ENCODE measurements at places on chromosomes 3 and 15.
A peak's percentile ranks its signal among the peaks of the same experiment; 100 is the strongest.

- no peak for DNase-seq
These were observed 73.8 kb downstream of the FLNB start for GRCh38 chr3:58082047-58082446.

- no peak for DNase-seq
These were observed 30.4 kb upstream of the FLNB start for GRCh38 chr3:57977818-57978235.

DNA sequence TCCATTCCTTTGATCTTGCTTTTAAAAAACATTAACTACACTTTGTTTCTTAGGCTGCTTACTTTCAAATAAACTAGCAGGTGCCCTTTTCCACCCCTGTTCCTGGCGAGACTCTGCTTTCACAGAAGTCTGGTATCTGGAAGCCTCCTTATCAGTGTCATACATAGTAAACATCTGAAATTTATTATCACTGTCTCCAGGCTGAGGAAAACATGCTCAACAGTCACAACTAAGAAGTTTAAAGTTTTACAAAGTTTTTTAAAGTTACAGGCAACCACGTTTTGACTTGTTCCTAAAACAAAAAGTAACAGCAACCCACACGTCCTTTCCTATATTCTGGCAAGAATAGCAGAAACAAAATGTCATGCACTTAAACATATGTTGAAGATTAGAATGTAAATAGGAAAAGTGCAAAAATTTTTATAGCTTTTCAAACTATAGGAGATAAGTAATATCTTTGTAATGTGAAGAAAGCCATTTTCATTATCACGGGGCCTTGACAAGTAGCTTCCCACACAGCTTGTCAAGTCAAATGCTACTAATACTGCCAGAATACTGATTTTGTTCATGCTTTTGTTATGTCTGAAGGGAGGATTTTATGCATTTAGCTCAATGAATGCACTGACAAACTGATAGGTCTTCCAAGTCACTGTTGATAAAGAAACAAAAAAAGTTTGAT, 275.2 kb upstream of the KCNMB2 start:
- DNase-seq, result no peak

GRCh38 chr3:127682561-127682960, 9.8 kb downstream of the ABTB1 start:
- no peak for DNase-seq

DNA sequence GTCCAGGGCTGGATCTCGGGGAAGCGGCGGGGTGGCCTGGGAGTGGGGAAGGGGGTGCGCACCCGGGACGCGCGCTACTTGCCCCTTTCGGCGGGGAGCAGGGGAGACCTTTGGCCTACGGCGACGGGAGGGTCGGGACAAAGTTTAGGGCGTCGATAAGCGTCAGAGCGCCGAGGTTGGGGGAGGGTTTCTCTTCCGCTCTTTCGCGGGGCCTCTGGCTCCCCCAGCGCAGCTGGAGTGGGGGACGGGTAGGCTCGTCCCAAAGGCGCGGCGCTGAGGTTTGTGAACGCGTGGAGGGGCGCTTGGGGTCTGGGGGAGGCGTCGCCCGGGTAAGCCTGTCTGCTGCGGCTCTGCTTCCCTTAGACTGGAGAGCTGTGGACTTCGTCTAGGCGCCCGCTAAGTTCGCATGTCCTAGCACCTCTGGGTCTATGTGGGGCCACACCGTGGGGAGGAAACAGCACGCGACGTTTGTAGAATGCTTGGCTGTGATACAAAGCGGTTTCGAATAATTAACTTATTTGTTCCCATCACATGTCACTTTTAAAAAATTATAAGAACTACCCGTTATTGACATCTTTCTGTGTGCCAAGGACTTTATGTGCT, 527 bp downstream of the B2M start:
- peak; percentile 62 for DNase-seq

Data from effector memory CD4-positive, alpha-beta T cell (primary cell).